Activated CD8-positive, alpha-beta memory T cell treated with anti-CD3 and anti-CD28 coated beads for 4 hours (primary cell): ENCODE measurements at places on chromosomes 4 and X.
A peak's percentile ranks its signal among the peaks of the same experiment; 100 is the strongest.

DNA sequence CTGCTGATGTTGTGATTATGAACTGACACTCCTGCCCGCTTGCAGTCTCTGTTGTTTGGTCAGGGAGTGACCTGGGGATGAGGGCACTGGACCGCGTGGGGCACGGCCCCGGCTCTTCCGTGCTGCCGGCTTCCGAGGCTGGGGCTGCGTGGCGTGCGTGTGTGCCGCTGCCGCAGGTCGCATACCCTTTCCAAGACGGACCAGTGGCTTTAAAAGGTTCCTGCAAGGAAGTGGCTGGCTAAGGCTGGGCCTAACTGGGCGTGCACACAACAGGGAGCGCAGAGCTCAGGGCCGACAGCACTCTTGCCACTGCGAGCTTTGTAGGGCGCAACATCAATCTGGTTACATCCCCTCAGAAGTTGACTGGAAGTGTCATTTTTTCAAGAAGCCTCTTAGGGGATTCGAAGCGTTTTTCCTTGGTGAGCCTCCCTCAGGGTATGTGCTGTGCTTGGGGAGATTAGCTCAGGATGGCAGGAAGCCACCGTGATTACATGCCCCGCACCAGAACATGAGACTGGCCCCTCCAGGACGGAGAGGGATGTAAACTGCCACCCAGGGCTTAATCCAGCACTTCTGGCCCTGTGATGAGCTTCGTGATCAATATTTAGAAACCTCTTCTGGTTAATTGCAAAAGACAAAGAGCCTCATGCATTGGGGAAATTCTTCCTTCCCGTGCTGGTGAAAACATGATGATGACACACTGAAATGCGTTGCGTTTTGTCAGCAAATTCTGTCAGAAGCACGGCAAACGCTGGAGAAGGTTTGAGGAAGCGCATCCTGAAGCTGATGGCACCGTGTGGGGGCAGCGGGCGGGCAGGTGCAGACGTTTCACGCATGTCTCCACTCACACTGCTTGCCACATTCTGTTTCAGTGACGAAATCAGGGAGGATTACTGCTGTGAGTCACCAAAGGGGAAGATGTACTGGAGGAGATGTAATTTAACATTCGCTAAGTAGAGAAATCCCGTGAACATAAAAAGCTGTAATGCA is 11.1 kb downstream of the MAEA start:
- DNase-seq = no peak

DNA sequence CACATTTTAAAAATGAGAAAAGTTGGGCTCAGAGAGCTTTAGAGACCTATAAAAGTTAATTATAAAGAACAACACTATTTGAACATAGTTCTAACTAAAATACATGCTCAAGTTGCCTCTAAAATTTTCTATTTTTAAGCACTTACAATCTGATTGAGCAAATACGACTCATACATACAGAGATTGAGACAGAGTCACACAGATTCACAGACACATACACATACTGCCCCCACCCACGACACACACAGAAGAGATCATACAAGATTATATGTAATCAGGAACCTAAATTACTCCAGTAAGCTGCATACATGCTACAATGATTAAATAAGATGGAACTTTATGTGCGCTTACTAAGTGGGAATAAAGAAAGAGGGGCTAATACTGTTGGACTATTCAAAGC is 2.7 kb upstream of the ASB5 start:
- DNase-seq = no peak

GRCh38 chrX:53440621-53441517 is 6.7 kb upstream of the HSD17B10 start:
- no peak for DNase-seq

DNA sequence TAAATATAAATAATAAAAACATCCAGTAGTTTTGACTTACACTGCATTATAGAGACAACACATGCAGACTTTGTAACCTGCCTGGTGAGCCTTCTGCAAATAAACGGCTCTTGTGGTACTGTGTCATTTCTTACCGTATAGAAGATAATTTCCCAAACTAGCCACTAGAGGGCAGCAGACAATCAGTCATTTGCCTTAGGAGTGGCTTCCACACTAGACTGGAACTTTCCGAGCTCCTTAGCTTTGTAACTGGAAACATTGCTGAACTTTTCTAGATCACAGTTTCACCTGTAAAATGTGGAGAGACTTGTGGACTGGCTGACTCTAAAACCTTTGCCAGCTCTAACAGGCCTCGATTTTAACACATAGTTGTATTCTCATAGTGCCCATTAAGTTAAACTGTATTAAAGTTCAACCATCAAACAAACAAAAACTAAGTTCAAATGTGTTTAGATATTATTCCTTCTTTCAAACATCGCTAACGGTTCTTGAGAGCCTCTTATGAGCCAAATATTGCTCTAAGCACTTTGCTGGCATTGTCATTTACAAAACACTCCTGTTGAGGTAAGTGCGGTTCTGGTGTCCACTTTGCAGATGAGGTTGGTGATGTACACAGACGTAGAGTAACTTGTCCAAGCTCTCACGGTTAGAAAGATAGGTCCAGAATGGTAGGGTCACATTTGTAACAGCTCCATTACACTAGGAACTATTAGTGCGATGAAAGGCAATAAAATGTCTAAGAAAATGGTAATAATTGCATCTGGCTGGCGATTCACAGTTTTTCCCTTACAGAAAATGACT is 345.5 kb downstream of the ANK2 start:
- peak; percentile 44 for DNase-seq

- no peak for DNase-seq
Measured at GRCh38 chr4:60016971-60017370, 1183.2 kb upstream of the ADGRL3 start.

DNA sequence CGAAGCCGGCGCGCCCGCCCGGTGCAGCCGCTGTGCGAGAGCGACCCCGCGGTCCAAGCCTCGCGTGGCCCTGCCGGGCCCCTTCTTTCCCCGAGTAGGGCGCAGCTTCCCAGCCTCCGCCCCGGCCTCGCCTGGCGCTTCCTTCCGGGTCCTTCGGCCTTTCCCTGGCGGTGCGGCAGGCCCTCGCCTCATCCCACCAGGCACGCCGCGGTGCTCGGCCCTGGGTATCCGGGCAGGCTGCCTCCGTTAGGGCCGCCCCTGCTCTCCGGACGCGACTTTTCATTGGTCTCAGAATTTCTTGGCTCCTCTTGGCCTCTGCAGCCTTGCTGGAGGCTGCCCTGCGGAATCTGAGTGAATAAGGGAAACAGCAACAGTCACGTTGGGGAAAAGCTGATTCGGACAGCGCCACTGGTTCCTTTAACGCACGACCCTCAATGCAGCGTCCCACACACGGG is 429 bp downstream of the UVSSA start:
- no peak for DNase-seq

DNA sequence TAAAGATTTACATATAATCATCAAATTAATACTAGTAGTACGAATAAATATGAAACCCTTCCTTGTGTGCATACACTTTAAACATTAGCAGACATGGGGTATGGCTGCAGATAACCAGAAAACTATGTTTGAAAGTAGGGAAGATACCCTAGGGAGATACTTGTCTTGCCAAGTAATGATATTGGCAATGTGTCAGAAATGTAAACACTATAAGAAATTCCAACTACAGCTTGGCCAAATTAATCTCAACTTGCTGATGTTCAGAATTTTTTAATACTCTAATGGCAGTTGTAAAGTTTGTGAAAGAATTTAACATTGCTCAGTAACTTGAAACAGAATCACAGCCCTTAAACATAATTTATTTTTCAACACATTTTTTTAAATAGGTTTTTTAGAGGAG is 27.4 kb upstream of the HPGD start:
- no peak for DNase-seq

DNA sequence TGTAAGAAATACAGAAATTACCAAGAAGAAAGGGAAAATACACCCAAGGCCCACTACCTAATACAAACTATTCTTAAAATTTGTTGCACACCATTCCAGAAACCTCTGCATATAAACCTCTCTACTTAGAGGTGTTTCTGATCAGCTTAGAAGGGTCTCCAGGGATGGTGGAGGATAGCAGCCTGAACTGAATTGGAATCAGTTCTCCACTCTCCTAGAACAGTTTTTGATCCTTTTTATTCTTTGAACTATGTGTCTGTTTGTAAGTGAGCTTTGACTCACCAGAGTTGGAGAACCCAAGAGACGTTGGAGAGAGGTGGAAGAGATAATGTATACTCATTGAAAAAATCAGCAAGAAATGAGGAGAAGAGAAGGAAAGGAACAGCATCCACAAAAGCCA is 96.6 kb upstream of the OTUD4 start:
- DNase-seq = no peak

DNA sequence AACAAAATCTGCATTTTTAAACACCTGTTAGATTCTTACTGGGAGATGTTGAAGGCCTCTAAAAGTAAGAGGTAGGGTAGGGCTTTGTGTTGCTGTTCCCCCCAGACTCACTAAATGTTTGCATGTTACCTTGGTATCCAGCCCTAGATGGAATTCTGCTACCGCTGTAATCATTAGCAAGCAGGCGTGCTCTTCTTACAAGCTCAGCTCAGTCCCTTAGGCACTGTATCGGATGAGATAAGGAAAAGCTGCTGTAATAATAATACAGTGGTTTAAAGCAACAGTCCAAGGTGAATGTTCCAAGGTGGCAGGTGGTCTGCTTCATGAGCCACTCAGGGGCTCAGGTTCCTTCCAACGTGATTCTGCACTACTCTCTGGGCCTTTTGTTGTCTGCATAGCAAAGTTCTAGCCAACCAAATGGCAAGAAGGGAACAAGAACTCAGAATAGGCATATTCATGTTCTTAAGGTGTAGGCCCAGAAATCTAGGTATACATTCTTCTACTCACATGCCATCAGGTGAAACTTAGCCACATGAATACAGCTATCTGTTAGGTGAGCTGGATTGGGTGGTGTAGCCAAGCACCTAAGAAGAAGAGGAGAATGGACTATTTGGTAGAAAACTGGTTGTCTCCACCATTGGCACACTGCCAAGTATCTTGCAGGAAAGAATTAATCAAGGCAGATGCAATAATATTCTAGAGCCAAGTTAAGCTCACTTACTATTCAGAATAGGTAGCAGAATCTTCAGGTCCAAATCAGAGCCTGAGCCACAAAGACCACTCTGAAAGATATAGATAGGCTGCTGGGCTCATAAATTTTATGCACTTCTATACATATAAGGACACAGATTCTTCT is 46.0 kb downstream of the COQ2 start:
- DNase-seq = no peak

- no peak for DNase-seq
Measured at GRCh38 chr4:34196375-34196774, 2047.9 kb downstream of the ARAP2 start.

DNA sequence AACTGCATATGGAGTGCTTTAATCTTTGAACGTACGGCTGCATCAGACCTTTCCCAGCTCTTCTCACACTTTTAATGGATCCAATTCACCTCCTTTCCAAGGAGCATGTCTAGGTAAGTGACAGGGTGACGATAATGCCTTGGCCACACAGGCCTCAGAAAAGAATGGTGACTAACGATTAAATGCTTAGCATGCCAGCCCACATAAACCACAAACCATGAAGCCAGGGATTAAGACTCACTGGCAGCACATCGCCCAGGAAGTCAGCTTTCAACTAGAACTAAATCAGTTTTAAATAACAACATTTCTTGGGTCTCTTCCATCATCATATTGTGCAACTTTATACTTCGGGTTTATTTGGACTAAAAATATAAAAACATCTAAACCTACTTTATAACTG is 28.7 kb downstream of the INPP4B start:
- no peak for DNase-seq

DNA sequence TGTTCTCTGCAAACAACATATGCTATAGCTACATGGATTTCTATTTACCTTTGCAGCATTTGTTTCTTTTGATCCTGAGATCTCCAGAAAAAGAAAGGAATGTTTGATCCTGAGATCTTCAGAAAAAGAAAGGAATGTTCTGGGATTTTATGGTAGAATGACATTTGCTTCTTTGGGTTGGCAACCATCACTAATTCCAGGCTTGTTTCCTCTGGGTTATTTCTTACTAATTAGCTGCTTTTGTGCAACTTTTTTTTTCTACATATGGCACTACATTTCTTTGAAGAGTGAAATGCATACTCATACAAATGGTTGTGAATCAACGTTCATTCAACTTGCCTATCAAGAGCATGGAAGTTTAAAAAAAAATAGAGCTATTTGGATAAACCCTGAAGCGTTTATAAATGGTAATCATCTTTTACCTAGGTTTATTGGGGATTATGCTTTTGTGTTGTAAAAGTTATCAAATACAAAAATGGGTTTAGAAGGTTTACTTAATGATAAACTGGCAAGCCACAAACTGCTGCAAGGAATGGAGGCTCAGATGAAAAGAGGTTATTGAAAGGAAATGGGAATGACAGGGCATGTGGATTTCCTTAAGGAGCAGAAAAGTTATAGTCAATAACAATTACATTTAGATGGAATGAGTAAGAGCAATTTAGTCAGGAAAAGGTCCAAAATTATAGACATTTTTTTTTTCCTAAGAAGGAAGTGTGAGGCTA is 95.6 kb upstream of the PCDH18 start:
- DNase-seq = no peak
